NCI-H524 (cell line): ENCODE measurements at places on chromosomes 2 and 18.

DNA sequence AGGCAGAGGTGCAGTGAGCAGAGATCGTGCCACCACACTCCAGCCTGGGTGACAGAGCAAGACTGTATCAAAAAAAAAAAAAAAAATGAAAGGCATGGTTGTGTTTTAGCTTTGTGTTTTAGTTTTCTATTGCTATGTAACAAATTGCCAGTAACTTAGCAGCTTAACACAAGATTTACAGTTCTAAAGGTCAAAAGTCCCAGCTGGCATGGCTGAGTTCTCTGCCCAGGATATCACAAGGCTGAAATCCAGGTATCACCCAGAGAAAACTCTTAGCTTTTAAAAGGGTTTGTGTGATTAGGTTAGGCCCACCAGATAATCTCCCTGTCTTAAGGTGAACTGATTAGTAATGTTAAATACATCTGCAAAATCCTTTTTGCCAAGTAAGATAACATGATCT lies 107.7 kb upstream of the YPEL5 start:
- no peak for DNase-seq

DNA sequence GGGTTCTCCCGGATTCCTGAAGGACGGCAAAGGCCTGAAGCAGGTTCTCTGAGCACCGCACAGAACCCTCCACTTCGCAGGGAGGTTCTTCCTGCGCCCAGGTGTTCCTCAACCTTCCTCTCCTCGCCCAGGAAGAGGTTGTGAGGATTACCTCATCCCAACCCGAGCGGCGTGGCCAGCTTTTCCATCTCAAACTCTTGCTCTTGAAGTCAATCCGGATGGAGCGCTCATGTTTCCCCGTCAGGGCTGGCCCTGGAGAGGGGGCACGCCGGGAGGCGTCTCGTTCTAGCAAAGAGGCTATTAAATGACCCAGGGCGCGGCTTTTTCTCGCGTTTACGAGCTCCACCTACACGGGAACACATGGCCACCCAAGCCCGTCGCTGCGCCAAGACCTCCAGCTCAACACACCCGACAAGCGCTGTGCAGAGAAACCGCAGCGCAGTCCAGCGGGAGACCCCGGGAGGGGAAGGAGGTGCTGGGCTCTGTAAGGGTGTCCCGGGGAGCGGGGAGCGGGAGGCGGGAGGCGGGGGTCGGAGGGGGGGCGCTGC lies 540 bp upstream of the RAB10 start:
- peak; percentile 94 for DNase-seq

DNA sequence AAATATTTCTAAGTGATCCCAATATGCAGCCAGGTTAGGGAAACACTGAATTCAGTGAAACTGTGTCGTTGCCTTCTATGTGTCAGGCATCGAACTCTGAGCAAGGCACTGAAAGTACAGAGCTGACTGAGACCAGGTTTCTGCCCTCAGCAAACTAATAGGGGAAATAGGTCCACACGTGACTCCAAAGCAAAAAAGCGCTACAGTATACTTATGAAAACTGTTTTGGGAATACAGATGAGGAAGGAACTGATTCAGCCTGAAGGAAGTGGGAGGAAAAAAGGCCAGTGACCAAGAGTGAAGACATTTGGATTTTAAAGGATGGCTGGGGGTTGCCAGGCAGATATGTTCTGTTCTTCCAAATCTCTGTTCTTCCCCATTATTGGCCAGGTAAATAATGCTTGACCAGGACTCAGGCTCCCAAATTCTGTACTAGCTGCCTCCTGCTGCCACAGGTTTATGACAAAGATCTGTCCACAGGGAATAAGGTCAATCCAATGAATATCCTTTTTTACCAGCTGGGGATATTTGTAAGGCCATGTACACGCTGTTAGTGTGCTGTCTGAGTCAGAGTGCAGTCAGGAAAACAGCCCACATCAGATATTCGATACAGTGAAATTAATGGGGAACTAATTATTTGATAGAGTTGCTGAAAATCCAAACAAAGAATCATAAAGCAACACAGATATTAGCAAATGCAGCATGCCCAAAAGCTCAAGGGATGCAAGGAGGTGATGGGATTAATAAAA lies 24.5 kb upstream of the INPP4A start:
- DNase-seq: no peak

DNA sequence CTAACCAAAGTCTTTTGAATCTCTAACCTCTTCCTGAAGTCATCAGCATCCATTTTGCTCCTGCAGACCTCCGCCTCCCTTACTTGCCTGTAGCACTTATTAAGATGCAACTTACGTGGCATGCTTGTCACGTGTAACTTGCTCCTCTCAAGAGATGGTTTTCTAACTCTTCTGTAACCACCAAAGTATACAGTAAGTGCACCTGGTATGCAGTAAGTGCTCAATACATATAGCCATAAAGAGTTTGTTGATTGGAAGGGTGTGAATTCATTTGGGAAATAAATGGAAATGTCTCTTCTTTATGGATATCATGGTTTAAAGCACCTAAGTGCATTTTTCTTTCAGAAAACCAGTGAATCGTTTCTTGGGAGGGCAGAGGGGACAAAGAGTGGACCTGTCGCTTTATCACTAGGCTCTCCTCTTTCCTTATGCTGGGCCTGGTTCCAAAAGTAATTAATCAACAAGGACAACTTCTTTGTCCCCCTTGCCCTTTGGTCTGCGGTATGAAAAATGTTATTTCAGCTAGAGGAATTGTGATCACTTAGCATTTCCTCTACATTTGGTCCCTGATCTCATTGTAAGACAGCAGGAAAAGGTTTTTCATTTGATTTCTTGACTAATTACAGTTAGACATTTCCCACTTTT lies 370.0 kb upstream of the SPRED2 start:
- DNase-seq: no peak

DNA sequence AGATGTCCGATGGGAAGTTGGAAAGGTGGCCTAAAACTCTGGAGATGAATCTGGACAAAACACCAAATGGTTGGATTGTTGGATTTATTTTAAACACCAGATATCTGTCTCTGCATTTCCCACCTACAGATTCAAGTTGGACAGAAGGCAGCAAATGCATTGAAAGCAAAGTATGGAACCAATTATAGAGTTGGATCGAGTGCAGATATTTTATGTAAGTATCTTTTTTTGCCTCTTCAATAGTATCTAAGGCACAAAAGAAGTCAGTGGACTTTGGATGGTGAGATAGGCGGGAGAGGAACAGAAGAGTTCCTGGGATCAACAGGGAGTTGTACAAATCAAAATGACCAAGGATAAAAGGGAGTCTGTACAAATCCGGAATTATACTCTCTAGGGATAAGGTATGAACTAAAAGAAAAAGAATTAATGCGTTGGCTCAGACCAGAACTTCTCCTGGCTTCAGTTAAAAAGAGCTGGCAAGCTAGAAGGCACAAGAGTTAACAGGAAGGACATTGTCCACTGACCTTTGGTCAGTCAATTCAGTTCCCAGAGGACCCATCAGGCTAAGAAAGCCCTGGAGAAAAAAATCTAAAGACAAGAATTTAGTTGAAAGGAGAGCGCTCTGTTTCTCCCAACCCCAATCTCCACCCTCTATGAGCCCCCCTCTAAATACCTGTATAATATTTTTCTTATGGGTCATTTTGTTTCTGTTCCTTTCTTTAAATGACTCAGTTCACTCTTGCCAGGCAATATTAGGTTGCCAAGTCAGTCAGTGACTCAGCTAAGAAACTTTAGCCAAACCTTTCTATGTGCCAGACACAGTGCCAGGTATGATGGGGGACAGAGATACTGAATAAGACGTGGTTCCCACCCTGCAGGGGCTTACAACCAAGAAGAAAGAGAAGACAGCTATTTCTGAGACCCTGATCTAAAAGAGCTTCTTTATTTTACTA lies 29.1 kb downstream of the CPO start:
- DNase-seq: no peak

GRCh38 chr2:216113572-216113971 lies 4.4 kb downstream of the XRCC5 start:
- no peak for DNase-seq

DNA sequence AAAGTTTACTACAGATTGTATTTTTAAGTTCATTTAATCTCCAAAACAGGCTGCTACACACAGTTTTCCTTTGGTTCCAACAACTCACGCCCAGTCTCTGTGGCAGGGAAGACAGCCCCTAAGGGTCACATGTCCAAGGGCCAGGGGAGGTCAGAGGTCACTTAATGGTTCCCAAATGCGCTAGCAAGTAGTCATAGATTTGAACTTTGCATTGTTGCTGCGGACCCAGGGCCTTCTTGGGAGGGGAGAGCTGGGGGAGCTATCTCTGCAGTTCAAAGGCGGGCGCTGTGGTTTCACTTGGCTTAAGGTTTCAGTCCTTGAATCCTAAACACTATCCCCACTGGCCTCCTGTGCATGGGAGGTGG lies 74.8 kb upstream of the ZNF532 start:
- DNase-seq: no peak

- DNase-seq: no peak
These were observed 437.6 kb downstream of the NCKAP5 start for GRCh38 chr2:133130548-133131246.

DNA sequence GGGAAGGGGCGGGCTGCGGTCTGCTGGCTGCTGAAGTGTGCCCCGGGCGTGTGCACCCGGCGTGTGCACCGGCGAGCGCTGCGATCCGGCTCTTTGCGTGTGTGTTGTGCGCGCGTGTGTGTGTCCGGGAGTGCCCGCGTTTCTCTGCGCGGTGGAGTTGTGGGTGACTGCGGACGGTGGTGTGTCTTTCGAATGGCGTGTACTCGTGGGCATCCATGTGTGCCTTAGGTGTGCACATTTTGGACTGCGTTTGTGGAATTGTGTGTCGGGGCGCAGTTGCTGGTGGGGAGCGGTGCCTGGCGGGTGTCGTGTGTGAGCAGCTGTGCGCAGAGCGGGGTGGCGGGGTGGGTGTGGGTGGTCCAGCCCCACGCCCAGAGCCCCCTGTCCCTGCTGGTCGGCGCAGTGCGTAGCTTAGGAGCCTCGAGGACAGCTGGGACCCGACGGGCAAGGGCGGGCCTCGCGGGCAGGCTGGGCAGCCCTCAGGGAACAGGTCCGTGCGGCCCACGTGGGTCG lies 533 bp downstream of the HPCAL1 start:
- DNase-seq: no peak

DNA sequence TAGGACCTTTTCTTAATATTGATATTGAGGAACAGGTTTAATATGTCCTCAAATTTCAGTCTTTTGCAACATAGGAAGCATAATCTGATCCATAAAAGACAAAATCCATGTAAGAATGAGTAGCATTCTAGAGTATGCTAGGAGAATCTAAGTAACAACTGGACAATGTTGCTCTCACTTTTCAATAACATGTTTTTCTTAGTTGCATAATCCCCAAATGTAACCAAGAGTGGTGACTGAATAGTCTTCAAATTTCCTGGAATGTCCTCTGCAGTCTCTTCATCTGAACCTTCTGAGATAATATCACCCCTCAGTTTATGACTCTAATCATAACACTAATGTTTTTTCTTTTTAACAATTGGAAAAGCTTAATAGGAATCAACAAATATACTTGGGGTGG lies 110.0 kb upstream of the ZEB2 start:
- DNase-seq: no peak

GRCh38 chr2:158217593-158217992 lies 115.9 kb downstream of the UPP2 start:
- no peak for DNase-seq

DNA sequence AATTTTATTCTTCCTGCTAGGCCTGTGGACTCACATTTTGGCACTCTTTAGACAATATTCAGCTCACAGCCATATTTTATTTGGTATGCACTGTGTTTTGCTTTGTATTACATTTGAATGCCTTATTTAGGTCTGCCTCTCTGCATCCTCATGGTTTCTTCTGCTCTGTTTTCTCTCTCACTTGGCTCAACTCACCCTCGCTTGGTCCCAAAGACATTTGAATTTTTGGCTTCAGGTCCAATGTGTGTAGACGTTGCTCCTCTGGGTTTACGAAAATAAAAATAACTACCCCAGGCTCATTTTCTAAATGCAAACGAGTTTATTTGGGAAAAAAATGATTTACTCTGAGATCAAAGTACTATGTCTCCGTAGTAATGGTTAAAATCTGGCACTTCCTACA lies 91.1 kb upstream of the REG3A start:
- DNase-seq: no peak

DNA sequence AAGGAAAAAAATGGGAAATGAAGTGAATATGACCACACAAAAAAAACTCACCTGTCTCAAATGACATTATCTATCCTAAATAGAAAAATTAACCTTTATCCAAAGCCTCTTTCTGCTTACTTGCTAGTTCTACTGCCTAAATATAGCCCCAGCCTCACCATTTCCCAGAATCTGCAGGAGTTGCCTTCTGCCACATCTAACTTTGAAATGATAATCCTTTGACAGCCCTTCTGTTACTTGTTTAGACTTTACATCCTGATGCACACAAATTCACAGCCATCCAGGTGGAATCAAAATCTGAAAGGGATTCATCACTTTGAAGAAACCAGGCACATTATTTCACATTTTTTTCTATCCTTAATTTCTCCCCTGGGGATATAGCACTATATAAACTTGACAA lies 1356.2 kb upstream of the NXPH2 start:
- peak; percentile 63 for DNase-seq
